ENCODE measurements at places on chromosomes 7 and 10.

- no peak for DNase-seq
Observed at GRCh38 chr7:130140551-130141160, 64.5 kb downstream of the TMEM209 start.

GRCh38 chr7:37372750-37373149 is 75.9 kb downstream of the ELMO1 start:
- no peak for DNase-seq

- no peak for DNase-seq
Observed at GRCh38 chr10:97664282-97664850, 22.7 kb downstream of the AVPI1 start.

DNA sequence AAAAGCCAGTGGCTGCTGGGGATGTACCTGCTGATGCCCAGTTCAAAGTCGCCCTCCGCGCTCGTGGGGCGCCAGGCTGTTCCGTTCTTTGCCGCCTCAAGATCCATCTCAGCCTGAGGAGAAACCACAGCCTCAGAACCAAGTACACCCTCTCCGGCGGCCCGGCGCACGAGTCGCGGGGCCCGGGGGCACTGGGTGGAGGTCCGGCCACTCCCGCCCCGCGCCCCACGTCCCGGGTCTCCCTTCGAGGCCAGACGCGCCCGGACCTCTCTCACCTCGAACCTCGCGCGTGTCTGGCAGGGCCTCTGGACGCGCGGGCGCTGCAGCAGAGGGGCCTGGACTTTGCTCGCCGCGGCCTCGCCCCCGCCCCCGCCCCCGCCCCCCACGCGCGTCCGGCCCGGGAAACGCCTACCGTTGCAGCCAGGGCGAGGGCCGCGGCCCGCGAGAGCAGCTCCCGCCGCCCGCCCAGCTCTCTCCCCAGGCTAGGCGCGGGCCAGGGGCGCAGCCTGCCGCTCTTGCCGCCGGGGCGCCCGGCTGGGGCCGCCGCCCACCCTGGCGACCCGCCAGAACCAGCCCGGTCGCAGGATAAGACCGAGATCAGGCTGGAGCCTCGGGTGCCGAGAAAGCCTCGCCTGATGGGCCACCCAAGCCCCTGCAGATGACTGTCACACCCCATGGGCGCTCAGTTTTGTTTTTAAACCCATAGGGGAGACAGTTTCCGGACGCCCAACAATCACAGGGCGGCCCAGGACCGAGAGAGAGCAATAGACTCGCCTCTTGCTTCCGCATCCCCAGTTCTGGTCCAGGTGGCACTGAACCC is at the start of gene ABCB4:
TSS of gene ABCB4 (minus strand) at position 322 of the 820 bp plus-strand sequence. CDS start at position 107, 215 bp downstream.
- peak; percentile 8 for DNase-seq

GRCh38 chr10:17088118-17088806 is 41.3 kb downstream of the CUBN start:
- no peak for DNase-seq

GRCh38 chr7:80197627-80198026 is 63.0 kb downstream of the GNAI1 start:
- DNase-seq = no peak

- DNase-seq = no peak
Observed at GRCh38 chr10:4053940-4054339, 268.9 kb upstream of the KLF6 start.

DNA sequence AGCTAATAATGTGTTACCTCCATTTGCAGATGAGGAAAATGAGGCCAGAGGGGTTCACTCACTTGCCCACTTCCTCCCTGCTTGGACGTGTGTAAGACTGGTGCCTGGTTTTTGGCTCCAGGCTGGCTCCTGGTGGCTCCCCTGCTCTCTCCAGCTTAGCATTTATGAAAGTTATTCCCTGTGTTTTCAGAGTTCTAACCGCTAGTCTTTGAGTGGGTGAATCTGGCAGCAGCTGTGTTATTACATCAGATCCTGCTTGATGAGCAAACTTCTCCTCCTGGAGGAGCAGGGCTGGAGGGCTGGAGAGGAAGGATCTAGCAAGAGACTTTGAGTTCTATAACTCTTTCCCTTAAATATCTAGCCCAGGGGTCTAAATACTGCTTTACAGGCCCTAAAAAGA is 80.9 kb upstream of the AGBL3 start:
- DNase-seq = no peak

GRCh38 chr7:151806952-151807775 is 69.8 kb downstream of the PRKAG2 start:
- no peak for DNase-seq

DNA sequence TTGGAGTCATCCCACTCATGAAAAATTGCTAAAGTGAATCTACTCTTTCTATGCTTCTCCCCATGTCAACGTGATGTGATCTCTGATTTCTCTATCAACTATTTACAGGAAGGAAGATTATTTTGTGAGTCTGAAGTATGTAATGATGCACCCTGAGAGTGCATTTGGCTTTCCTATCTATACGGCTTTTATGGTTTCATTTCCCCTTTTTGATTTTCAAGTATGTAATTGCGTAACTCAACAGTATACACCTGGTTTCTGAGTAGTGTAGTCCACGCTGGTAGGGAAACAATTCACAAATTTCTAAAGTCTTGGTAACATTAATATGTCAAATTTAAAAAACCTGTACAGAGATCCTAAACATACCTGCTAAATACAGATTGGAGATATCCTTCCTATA is 194.7 kb upstream of the SEMA3A start:
- DNase-seq = no peak

DNA sequence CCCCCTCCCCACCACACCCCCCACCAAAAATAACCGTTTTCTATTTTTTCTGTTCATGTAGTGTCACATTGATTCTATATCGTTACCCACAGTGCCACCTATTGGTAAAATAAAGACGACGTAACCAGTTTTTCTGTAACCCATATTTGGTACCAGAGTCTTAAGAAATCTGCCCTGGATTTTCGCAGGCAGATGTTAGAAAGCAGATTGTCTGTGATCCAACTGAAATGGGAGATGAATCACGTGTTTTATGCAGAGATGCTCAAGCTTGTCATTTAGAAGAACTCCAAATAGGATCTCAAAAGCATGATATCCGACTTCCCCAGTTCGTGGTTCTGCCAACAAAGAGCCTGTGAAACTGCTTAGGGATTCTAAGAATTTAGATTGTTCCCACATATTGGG is 261.1 kb upstream of the CSTF2T start:
- no peak for DNase-seq

GRCh38 chr10:99235658-99236626 is at the start of gene HPSE2:
HPSE2 (minus strand) TSS chr10:99235852.
- DNase-seq = no peak

DNA sequence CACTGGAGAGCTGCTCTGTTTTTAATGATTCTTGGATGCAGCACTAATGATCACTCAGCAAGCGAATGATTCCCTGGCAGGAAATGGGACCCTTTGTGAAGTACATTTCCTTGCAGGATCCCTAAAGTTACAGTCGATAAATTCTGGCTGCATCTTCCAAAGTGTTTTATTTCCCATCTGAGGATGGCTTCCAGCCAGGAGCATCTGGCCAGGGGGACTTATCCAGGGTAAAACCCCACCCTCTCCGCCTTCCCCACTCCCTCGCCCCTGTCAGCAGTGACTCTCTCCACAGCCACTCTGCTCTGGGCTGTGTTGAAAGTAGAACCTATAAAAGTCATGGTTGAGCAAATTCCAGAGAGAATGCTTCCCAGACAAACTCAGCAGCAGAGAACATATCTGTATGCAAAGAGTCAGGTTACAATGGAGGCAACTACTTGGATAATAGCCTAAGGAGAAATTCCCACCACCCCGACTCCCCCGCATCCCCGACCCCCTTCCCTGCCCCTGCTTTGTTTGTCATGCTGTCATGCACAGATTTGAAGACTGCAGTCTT is 111.0 kb upstream of the ANLN start:
- no peak for DNase-seq

- no peak for DNase-seq
Observed at GRCh38 chr7:125423458-125424155, 494.0 kb upstream of the POT1 start.

DNA sequence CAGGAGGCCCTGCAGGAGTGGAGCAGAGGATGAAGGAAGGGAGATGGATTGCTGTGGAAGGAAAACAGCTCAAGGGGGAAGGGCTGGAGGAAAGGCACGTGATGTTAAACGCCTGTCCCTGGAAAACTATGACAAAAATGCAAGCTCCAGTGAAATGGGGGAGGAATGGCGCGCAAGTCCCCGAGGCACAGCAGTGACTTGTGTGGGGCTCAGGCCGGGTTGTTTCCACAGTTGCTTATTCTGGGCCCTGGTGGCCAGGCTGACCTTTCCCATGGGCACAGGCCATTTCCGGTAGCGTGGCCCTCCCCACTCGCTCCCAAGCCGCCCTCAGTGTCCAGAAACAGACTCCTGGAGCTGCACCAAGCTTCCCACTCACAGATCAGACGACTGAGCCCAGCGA is 68.1 kb upstream of the PDGFA start:
- no peak for DNase-seq

DNA sequence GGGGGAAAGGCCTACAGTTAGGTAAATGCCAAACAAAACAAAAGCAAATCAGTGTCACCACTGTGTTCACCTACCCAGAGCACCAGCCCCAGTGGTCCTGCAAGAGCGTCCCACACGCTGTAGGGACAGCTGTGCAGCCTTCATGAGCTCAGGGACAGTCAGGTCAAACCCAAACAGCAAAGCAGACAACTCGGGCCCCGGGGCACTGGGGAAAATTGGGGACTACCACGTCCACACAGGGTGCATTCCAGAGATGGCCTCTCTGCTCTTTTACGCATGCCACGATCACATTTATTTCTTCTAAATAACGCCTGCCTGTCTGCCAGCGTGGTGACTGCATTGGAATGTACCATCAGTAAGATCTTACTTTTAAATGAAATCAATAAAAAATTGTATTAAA is 21.7 kb downstream of the EBF3 start:
- DNase-seq = no peak

- DNase-seq = no peak
Observed at GRCh38 chr10:16259726-16260125, 177.1 kb upstream of the PTER start.

DNA sequence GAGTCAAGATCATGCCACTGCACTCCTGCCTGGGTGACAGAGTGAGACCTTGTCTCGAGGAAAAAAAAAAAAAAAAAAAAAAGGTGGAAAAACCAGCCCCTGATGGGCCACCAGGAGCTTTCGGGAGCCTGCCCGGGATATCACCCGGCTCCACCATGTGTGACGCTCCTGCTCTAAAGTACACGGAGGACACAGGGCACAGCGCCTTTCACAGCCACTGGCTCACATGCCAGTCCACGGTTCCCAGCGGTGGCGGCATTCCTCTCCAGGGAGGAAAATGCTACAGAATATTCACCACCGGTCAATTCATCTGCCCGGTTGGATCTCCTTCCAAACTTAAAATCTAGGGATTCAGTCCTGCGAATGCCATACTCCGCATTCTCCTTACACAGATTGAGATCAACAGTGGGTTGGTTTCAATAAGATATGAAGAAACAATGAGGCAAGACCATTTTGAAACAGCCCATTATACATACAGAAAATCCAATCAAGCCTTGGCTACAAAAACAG is 81.2 kb downstream of the CTBP2 start:
- DNase-seq = no peak

- DNase-seq = no peak
Observed at GRCh38 chr7:78057571-78057970, 259.0 kb downstream of the PHTF2 start.

GRCh38 chr10:11243425-11244222 is 226.0 kb downstream of the CELF2 start:
- DNase-seq = no peak

DNA sequence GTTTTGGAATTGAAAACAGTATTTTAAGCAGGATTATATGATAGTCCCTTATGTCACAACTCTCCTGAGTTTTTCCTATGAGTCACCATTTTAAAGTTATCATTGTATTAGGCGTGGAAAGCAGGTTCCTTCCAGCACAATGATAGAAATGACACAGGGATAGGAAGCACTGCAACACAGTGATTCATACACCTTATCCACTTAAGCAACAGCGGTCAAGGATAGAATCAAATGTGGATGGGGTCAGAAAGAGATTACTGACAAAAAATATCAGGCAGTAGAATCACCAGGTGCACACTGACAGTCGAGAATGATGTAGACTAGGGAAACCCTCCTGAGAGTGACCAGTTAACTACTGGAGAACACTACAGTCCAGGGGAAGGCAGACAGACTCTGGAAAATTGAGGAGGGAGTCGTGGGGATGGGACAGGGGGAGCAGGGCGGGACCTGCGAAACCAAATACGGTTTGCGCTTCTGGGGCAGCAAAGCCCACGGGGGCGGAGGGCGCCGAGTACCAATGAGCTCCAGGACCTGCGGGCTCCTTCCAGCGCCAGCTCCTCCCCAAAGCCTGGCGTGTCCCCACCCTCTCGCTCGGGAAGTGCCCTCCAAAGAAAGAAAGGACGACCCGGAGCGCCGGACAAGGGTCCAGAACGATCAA is 479 bp downstream of the PNPLA8 start:
- peak; percentile 75 for DNase-seq

GRCh38 chr7:100942045-100942774 is 7.1 kb upstream of the MUC3A start:
- no peak for DNase-seq

GRCh38 chr10:14062528-14063260 is 268.0 kb downstream of the FRMD4A start:
- no peak for DNase-seq

DNA sequence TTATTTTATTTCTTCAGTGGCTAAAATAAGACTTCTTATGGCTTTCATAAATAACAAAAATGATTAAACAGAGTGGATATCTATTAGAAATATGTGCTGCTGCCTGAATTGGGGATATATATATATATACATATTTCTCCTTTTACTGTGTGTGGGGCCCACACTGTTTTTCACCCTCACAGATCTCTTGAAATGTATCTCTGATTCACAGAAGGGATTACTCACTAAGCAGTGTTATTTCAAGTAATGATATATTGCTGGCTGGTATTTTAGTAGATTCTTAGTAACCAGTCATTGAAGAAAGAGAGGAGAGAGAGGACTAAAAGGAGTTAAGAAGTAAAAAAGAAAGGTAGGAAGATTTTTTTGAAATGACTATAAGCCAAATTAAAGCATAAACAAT is 308.6 kb upstream of the NRP1 start:
- DNase-seq = no peak

DNA sequence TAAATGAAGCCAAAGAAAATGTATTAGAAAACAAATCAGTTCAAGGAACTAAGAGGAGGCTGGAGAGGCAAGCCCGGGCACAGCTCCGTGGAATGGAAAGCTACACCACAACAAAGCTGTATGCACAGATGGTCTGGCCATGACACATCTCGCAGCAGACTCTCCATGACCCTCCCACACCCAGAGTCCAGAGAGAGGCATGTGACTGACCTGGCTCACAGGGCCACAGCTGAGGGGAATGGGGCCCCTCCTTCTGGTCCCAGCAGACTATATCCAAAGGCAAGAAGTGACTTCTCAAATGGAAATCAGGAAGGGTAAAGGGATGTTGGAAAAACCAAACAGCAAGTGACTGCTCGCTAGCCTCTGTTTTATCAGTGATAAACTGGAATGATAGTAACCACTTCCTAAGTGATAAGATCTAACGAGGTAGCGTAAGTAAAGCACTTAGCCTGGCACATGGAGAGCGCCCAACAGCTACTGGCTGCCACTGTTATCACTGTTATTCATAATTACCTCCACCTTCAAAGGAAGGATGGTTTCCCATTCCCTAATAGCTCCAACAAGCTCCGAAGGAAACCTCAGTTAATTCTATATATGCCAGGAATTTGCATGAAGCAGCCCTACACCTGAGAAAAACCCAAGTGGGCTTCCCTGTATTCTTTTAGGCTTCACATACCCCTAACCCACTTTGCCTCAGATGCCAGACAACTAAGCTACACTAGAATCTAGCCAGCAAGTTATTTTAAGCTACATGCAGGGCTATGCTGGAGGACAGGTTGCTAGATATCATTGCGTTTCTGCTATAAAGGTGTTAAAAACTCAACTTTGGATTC is 8.4 kb downstream of the OSBPL3 start:
- DNase-seq = no peak

GRCh38 chr7:38394660-38395059 is 121.2 kb upstream of the TARP start:
- DNase-seq = no peak

Measured in activated naive CD8-positive, alpha-beta T cell treated with anti-CD3 and anti-CD28 coated beads for 36 hours (primary cell).